ENCODE measurements at places on chromosomes 3 and 15.

DNA sequence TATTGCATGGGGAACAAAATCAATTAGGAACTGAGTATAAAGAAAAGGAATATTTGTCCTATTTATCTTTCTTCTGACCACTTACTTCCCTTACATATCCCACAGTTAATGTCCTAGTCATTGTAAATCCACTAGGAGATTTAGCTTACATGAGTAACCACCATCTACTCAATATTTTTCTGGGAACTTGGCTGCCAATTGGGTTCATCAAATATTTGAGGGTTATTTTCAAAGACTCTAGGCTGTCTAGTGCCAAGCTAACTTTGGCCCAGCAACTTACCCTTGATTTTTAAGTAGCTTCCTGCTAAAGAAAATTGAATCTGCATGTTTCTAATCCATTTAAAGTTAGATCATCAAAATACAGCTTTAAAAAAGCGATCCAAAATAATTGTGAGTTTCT lies 362.5 kb upstream of the EPHA3 start:
- DNase-seq, result no peak

DNA sequence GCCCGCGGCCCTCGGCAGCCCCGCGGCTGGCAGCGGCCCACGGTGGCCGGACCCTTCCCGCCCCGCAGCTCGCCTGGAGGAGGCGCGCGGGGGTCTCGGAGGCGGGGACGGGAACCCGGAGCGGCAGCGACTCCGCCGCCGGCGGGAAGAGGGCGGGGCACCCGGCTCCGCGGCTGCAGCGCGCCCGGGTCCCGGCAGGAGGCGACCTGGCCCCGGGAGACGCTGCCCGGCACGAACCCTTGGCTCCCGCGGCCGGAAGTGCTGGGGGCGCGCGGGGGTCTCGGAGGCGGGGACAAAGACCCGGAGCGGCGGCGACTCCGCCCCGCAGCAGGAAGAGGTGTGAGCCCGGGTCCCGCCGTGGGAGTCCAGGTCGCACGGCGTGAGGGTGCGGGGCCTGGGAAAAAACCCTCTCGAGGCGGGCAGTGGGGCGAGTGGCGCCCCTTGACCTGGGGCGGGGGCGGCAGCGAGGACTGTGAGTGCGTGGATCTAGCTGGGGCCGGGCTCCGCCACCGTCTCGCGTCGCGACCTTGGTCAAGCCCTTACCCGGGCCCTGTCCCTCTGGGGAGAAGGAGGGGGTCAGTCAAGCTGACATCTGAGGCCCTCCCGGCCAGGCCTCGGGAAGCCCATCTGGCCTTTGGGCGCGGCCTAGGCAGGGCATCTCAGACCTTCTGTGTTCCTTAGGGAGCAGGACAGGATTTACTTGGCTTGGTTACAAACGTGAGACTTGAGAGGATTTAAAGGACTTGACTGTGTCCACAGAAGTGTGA lies at the start of gene CIB2:
Gene CIB2 (minus strand): TSS at position 151 of the 767 bp plus-strand sequence. CDS start 230 bp downstream, outside the sequence.
- DNase-seq, result peak; percentile 80

DNA sequence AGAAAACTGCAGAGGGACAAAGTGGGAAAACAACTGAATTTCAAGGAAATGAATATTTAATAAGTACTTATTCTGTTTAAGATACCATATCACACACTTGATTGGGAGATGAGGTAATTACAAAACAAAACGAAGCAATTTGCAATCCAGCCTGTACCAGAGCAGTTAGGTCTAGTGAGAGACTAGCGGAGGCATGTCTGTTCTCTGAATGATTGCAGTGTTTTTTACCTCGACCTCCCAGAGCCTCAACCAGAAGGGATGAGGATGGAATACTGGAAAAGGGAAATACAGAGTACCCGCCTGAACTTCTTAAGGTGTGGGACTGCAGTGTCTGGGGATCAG lies 59.5 kb downstream of the PIK3CB start:
- no peak for DNase-seq

GRCh38 chr3:169246158-169246557 lies 417.4 kb downstream of the MECOM start:
- DNase-seq, result no peak

DNA sequence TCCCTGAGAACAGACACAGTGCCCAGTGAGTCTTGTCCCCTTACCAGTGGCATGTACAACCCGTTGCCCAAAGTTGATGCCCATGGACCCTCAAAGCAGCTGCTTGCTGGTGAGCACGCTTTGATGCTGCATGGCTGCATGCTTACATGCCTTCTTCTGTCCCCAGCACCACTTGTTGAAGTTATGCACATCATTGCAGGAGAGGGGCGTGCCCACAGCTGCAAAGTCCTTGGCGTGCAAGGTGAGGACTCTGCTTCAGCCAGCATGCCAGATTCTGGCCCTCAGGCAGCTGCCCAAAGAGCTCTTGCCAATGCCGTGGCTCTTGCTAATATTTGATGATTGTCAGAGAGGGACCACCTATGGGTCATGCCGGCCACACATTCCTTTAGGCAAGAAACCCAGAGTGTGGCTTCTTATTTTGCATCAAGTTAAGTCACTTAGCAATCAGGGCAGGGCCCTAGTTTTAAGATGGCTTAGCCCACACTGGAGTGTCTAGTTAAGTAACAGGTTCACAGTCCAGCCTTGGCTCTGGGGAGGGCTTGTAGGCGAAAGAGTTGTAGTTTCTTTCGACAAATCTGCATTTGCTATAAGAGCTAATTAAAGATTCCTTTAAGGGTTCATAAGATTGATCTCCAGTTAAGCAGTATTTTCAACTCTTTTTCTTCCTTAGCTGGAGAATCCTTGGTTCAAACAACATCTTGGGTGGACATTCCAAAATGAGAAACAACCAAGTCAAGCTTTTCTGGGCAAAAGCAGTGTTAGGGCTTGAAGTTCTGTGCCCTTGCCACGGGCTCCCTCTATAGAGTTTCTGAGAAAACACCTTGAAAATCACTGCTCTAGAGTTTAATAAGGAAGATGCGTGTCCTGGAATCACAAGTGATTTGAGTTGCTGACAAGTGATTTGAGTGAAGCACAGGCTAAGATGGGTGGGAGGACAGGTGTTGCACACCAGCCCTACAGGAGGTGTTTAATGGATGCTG lies 128.6 kb downstream of the SLCO3A1 start:
- DNase-seq, result no peak

DNA sequence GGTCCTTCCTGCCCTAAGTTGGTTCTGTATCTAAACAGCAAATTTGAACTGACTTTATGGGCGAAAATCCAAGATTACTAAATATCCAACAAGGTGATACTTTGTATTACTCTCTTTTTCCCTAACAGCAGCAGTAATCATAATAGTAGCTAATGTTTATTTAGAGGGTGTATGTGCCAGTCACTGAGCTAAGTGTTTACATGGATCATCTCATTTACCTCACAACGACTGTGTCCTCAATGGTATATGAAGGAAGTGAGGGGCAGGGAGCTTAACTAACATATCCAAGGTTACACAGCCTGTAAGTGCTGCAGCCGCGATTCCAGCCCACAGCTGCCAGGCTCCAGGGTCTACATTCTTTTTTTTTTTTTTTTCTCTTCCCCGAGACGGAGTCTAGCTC lies 10.3 kb upstream of the LRRC34 start:
- no peak for DNase-seq

DNA sequence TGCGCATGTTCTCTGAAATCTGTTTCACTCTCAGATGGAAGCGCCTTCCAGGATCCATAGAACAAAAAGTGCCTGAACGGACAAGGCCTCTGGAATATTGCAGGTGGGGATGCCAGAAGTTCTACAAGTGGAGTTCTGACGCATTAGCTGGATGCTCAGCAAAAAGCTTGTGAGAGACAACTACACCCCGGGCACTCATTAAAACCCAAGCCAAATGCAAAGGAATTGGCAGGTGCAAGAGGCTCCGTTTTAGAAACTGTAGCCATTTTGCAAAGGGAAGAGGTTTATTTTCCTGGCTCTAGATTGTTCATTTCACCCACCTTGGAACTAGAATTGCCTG lies 35.2 kb upstream of the SLC24A5 start:
- DNase-seq, result no peak

GRCh38 chr15:61654918-61655317 lies 405.3 kb downstream of the VPS13C start:
- no peak for DNase-seq

DNA sequence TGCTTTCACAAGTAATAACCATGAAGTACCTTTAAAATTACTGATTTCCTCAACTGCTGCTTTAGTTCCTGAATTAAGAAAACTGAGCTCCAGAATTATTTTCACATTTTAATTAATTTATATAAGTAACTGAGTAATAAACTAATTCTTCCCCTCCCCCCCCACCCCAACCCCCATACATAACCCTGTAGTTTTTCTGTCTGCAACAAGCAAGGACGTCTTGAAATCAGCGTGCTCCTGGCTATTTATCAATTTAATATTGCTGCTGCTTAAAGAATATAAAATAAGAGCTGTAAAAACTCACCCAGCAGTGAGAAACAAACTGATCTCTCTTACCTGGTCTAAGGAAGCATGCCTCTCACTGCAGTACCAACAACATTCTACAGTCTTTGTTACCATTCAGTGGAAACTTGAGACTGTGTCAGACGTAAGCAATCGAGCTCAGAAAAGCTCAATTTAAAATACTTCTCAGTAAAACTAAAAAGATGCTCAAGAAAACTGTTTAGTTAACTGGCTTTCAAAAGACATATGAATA lies 121.0 kb downstream of the TFDP2 start:
- no peak for DNase-seq

GRCh38 chr3:40920041-40920440 lies 279.3 kb upstream of the CTNNB1 start:
- no peak for DNase-seq

- no peak for DNase-seq
Observed at GRCh38 chr3:108099679-108100428, 9.0 kb upstream of the CD47 start.

- DNase-seq, result no peak
Observed at GRCh38 chr3:8765528-8765927, 3.9 kb downstream of the OXTR start.

GRCh38 chr15:43441316-43441715 lies 51.6 kb downstream of the TP53BP1 start:
- no peak for DNase-seq

- no peak for DNase-seq
Observed at GRCh38 chr3:25863416-25863959, 73.6 kb downstream of the OXSM start.

DNA sequence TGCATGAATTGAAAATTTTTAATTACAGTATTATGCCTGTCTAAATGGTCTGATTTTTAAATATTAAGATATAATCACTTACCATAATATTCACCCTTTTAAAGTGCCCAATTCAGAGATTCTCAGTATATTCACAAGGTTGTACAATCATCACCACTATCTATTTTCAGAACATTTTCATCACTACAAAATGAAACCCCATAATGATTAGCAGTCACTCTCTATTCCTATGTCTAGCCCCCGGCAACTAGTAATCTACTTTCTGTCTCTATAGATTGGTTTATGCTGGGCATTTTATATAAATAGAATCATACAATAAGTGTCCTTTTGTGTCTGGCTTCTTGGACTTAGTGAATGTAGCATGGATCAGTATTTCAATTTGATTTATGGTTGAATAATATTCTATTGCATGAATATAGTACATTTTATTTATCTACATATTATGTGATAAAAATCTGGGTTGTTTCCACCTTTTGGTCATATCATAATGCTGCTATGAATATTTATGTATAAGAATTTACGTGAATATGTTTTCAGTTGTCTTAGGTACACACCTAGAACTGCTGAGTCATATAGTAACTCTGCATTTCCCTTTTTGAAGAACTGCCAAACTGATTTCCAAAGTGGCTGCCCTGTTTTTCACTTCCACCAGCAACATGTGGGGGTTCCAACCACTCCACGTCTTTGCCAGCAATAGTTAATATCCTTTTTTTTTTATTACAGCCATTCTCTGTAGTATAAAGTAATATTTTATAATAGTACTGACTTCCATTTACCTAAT lies 485.7 kb upstream of the ZNF385D start:
- DNase-seq, result no peak

DNA sequence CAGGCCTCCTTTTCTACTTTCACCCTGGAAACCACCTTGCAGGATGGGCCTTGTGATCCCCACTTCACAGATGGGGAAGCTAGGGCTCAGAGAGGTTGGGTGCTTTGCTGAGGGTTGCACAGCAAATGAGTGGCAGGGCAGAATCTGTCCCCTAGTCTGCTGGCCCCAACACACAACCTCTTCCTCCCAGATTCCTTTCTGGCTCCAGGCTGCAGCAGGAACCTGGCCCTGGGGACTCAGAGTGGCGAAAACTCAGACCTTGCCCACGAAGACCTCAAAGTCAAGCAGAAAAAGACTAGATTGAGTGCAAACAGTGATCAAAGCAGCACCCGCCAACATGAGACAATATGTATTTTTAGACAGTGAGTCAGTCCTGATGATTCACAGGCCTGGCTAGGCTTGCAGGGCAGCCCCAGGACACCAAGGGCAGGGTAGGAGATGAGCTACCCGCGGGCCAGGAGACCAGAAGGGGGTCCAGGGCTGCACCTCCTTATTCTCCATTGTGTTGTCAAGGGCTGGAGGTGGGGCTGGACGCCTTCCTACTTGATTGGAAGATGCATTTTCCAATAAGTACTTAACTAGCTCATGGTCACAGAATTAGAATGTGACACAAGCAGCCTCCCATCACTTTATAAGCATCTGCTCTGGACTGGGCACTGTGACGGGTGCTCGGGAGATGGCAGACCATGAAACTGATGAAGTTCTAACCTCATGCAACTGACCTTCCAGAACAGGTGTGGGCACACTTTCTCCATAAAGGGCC lies 23.9 kb downstream of the GOLGA6L2 start:
- no peak for DNase-seq

DNA sequence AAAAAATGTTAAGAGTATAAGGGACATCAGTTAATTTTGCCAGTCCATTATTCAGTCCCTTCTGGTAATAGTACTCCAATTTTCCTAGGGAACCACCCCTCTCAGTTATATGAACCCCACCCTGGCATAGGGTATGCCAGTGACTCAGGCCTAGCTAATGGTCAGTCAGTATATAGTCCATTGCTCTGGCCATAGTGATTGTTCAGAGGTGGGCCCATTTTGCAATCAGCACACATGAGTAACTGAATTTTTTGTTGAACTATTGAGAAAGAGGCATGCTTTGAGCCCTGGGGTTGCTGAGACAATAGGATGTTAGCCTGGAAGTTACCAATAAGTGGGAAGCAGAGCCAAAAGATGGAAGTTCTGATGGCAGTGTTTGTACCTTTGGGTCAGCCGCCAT lies 4.1 kb downstream of the LRCH3 start:
- DNase-seq, result no peak

GRCh38 chr3:10396083-10396482 lies 75.2 kb upstream of the SEC13 start:
- DNase-seq, result no peak

- no peak for DNase-seq
Observed at GRCh38 chr3:31226346-31226745, 306.4 kb upstream of the STT3B start.

DNA sequence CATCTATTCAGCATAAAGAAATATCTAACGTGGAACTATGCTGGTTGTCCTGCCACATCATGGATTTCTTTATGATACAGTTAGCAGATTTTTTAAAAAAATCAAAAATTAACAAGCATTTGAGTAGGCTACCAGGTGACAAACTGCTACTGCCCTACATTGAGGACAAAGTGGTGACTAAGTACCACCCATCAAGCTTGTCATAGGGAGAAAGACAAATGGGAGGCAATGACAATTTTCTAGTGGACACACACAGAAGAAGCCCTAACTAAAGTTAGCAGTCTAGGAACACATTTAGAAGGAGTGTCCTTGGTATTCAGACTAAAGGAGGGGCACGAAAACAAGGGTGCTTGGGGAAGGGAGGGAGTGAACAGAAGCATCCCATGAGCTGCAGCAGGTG lies 131.2 kb downstream of the TBL1XR1 start:
- no peak for DNase-seq
